ENCODE measurements at places on chromosomes 3 and 15.

GRCh38 chr3:156702367-156702766, 28.0 kb downstream of the TIPARP start:
- no peak for DNase-seq

DNA sequence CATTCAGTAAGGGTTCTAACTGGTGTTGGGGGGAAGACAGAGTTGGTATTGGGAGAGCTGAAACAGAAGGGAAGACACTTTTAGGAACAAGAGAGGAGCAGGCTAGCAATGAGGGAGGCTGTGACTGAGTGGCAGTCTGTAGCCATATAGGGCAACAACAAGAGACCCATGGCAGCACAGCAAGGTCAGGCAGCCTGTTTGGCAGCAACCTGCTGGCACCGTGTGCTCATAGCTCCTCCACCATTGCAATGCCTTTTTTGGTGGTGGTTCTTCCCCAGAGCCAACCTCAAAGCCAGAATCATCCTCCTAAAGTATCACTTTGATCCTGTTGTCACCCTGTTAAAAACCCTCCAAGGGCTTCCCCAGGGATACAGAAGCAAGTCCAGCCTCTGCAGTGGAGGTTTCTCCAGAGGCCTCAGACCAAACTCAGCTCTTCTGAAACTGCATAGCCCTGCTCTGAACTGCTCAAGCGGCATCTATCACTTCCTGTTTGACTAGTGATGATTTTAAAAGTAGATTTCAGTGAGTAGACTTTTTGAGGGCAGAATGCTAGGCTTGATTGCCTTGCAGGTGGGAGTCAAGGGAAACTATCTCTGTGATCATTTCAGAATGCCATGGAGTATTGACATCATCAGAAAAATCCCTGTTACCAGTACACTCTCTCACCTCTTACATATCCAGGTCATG, 176.9 kb downstream of the STAC start:
- DNase-seq, result no peak

DNA sequence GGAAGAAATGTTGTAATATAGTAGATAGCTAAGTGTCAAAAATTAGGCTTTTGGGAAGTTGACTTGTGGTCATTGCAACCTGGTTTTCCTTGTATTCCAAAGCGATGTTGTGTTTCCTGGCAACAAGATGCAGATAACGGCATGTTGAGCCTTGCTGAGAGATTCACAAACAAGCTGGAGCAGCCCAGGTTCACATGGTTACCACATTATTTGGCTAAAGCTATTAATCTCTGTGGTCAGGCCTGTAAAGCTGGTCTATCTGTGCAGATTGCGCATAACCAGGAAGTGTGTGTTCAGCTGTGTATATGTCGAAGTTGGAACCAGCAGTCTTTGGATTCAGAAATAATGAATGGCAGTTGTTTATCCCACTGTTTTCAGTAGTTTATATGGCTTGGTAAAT, 6.6 kb downstream of the TIPARP start:
- no peak for DNase-seq

- no peak for DNase-seq
Measured at GRCh38 chr15:57237301-57237642, 139.0 kb upstream of the CGNL1 start.

GRCh38 chr3:185152410-185153170, at the start of gene C3orf70:
C3orf70 (minus strand) TSS chr3:185153060; CDS start chr3:185152823, 237 bp downstream.
- DNase-seq, result no peak

All from stimulated activated CD4-positive, alpha-beta T cell treated with anti-CD3 and anti-CD28 coated beads, Interleukin-4, amount 100 ng/mL, for 4 hours (primary cell).